ENCODE measurements at places on chromosomes 16 and 17.

DNA sequence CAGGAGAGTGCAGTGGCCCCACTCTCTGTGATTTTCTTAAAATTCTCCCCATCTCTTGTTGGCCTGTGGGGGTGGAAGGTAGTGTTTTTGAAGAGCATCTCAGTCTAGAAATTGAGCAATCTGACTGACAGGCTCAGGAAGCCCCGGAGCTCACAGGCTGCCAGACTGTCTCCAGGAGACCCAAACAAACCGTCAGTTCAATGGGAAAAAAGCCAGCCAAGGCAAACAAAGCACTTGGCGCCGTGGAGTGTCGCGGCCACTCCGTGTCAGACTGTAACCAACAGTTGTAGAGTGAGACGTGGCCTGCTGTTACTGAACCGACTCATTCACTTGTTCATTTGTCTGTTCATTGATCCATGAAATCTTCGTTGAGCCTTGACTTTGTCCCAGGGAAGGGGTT, 33.7 kb downstream of the RGS9 start:
- DNase-seq, result no peak

DNA sequence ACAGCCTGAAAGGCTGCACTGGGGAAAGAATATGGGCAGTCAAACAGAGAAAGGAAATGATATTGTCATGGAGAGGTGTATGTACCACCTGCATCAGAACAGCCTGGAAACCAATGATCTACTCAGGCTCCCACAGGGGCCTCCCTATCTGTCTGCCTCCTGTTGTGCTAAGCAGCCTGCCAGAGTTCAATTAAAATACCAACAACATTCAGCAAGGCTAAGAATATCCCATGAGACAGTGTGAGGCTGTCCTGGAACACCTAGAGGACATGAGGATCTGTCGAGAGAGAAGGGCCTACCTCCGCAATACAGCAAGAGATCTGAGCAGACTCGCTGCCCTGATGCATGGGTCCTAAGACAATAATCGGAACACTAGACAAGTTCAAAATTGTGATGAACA, 8.4 kb downstream of the FXR2 start:
- no peak for DNase-seq

DNA sequence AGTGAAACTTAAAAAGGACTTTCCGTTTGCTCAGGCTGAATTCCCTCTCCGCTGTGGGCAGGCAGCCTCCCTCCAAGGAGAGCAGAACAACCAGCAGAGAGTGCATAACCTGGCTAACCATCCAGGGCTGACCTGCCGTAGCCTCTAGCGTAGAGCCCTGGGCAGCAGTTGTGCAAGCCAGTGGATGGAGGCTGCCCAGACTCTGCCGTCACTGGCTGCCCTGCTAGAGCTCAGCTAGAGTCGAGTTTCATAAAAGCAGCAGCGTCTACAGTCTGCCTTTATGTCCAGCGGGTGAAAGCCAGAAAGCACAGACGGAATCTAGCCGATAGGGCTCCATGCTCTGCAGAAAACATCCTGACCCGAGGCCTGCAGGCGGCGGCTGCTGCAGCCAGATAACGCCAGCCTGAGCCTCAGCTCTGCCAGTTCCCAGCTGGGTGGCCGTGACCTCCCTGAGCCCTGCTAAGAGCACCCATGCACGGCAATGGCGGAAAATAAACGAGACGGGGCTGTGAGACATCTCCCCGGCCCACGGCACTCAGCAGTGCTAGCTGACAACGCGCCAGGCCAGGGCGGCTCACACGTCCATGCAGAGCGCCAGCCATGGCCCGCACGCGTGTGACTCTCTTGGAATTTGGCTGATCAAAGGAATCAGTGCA, 231.3 kb downstream of the ENGASE start:
- DNase-seq, result no peak

DNA sequence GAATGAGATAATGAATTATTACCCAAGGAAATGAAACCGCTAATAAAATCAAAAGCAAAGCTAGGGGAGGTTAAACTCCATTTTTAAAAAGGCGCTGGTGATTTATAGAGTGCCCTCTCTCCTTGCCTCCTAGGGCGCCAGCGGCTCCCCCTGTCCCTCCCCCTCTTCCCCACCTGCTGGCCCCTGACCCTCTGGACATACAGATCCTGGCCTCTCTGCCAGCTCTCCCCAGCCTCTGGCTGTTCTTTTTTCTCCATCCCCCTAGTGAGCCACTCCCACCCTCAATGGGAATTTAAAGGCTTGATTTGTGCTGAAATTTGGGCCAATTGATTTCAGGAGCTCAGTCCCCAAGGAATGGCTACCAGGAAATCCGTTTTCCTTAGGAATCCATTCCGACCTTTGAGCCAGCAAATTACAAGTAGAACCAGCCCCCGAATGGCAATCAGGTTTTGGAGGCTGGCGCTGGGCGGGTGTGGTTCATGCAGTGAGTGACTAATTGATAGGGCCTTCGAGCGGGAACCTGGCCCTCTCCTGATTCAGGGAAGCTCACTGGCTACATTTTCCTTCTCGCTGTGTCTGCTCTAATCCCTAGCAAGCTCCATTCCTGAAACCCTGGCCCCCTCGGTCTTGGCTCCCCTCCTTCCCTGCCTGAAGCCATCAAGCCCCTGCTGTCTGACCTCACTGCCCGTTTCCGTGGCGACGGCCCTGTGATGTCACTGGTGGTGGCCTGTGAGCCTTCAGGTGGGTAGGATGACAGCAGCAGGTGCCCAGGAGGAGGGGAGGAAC, 141.9 kb upstream of the SDK2 start:
- DNase-seq, result no peak

GRCh38 chr17:81412490-81413093, 17.3 kb downstream of the BAHCC1 start:
- DNase-seq, result peak; percentile 82

DNA sequence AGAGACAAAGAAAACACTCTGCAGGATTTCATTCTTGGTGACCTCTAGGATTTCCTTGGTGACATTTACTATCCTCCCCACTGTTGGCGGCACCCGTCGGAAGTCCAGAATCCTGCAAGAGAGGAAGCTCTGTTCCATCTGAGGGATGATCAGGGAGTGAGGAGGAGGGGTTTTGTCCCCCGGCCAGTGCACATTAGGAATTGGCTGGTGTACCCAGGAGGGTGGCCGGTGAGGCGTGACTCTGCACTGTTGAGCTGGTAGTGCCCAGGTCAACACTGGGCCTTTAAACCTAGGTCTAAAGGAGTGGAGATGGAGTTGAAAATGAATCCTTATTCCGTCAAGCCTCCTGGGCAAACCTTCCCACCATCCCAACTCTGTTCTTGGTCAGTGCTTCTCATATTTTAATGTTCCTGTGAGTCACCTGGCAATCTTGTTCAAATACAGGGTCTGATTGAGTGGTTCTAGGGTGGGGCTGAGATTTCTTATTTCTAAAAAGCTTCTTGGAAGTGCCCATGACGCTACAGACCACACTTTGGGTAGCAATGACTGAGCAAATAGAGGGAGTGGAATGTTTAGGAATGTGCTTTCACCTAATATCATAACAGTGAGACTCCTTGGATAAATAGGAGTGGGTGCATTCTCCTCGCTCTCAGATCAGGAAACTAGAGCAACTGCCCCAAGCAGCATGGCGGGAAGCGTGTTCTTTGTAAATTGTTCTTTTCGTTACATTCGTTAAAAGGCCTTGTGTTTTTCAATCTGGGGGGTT, 30.7 kb downstream of the PRKAR1A start:
- no peak for DNase-seq

- DNase-seq, result no peak
These were observed 3.8 kb downstream of the RAB37 start for GRCh38 chr17:74740641-74741387.

- DNase-seq, result no peak
These were observed 91.2 kb downstream of the IRX5 start for GRCh38 chr16:55021595-55022475.

DNA sequence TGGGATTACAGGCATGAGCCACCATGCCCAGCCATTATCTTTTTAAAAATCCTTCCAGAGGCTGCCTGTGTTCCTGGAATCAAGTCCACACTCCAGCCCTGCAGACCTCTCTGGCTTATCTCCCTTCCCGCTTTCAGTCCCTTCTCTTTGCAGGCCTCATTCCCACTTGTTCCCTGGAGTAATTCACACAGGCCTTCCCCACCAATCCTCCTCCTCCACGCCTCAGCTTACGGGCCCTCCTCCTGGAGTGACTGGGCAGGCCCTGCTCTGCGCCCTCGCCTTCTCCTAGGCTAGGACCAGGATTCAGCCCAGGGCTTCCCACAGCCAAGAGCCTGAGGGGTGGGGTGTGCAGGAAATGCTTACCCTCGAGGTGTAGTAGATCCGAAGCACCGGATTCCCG, 2.8 kb downstream of the CDIPT start:
- DNase-seq, result no peak

- DNase-seq, result no peak
These were observed 152.9 kb upstream of the C16orf82 start for GRCh38 chr16:26913851-26914250.

DNA sequence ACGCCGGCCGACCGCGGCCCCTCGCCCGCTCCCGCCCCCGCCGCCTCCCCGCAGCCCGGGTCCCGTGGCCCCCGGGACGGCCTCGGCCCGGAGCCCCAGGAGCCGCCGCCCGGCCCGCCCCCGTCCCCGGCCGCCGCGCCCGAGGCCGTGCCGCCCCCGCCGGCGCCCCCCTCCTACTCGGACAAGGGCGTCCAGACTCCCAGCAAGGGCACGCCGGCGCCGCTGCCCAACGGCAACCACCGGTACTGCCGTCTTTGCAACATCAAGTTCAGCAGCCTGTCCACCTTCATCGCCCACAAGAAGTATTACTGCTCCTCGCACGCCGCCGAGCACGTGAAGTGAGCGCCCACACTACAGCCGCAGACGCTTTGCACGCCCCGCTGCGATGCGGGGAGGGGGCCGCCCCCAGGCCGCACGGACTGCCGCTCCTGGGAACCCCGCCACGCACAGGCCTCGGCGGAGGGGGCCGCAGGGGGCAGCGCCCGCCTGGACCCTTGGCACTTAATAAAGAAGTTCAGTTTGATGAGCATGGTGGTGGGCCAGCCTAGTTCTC, 35.5 kb upstream of the ZC3H18 start:
- peak; percentile 79 for DNase-seq

- no peak for DNase-seq
These were observed 15.4 kb upstream of the KRT24 start for GRCh38 chr17:40718930-40719329.

- no peak for DNase-seq
These were observed 68.8 kb downstream of the LMF1 start for GRCh38 chr16:901715-902601.

DNA sequence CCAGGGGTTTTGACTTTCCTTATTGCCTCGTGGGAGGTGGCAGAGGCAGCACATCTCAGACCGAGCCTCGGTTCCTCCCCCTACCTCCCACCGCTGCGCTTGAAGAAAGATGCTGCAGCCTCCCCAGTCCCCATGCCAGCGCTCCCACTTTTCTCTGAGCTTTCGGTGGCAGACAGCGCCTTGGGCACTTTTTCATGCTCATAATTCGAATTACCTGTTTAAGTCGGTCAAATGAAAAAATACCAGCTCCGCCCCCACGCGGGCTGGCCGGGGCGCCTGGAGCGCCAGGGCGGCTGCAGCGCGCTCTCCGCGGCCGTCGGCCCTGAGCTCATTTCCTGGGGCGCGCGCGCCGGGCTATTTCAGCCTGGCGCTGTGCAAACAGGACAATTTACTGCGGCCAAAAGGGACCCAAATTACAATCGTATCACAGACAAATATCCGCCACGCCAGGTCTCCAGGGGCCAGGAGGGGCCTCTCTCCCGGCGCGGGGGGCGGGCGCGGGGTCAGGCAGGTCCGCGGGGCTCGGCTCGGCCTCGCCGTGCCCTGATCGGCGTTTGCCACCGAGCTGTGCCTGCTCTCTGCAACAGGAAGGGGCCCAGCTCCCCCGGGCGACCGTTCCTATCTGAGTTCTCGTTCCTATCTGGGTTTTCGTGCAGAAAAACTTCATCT, 45.0 kb downstream of the SOST start:
- DNase-seq, result peak; percentile 63

DNA sequence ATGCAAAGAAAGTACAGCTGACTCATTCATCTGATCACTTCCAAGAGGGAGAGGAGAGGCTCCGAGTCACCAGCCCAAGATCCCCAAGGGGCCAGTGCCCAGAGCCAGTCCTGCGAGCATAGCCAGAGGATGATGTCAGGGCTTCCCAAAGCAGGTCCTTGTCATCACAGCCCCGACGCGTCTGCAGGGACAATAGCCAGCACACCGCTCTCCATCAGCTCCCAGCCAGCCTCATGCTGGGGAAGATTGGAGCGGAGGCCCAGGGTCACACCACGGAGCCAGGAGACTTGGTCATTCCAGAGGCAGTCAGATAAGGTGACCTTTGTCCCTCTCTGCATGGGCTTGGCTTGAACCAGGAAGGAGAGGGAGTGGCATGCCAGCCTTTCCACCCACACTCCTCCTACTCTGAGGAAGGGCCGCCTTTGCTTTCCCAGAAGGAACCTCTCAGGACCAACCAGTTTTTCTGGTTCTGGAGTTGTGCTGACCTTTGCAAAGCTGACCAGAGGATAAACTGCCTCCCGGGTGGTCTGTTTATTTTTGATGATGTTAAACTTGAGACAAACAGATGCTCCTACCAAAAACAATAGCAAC, 58.3 kb upstream of the ARHGAP44 start:
- no peak for DNase-seq

GRCh38 chr17:50872710-50873424, 6.7 kb upstream of the TOB1 start:
- DNase-seq, result no peak
